ENCODE measurements at places on chromosomes 3 and 15.

GRCh38 chr15:67358391-67358790 lies 103.8 kb downstream of the IQCH start:
- DNase-seq, result no peak

- DNase-seq, result no peak
These were observed 36.2 kb downstream of the HOMER2 start for GRCh38 chr15:82916161-82916952.

GRCh38 chr3:60650171-60650570 lies 601.1 kb downstream of the FHIT start:
- no peak for DNase-seq

DNA sequence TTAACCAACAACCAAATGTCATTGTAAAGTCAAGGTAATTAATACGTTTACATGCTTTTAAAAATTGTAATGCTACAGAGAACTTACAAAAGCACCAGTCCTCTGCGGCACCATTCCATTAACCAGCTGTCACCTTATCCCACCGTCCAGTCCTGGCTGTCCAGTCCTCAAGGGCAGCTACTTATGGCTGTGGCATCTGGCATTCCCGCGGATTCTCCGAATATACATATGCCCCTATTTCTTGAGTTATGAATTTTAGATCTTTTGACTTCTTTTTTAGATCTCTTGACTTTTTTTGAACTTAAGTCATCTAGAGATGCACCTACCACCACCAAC lies 382 bp upstream of the POMGNT2 start:
- DNase-seq, result no peak

DNA sequence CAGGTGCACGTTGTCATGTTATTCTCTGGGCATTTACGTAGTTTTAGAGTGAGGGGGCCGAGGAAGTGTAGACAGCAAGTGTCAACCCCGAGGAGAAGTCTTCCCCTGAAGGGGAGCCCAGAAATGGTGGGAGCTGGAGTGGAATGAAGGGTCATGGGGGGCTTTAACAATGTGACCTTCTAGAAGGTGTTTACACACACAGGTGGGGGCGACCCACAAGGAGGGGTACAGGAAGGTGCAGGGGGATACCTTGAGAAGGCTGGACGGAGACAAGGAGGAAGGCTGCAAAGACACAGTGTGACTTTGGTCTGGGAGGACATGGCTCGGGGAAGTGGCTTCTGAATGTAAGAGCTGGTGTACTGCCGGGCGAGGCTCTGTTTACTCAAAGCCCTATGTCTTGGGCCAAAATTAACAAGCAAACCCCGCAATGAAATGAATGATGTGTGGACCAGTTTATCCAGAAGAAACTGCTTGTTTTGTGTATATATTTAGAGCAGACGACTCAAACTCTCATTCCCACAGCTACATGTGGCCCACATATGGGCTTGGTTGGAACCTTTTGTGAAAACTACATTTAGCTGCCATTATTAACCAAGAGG lies 18.7 kb downstream of the TRPM1 start:
- DNase-seq, result no peak

DNA sequence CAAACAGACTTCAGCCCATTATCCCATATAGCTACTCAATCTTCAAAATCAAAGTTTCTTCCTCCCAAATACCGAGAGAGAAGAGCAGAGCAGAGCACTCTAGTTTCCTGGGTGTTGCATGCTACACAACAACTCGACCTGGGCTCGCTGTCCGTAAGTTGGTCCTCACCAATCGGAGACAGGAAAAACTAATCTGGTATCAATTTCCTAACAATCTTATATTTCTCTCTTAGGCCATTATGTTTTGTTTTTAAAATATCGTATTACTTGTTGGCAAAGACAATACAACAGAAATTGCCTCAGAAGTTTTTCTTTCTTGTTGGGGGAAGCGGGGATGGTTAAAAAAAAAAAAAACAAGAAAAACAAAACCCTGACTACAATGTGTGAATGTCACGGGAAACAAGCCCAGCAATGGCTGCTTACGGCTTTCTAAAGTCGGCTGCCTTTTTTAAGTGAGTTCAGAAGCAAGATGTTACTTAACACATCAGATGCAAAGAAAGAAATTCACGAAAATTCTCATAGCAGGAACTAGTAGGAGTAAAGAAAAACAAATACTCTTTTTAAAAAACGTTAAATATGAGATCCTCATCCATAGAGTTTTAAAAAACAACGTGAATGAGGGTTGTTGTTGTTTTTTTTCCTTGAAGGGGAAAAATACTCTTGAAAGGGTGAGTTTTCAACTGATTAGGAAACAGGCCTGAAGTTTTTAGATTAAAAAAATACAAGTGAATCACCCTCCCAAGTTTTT lies 1.9 kb downstream of the VGLL4 start:
- DNase-seq, result no peak
